ENCODE measurements at places on chromosomes 7 and 10.

- DNase-seq: no peak
Observed at GRCh38 chr7:35781767-35782515, 18.9 kb upstream of the SEPTIN7 start.

DNA sequence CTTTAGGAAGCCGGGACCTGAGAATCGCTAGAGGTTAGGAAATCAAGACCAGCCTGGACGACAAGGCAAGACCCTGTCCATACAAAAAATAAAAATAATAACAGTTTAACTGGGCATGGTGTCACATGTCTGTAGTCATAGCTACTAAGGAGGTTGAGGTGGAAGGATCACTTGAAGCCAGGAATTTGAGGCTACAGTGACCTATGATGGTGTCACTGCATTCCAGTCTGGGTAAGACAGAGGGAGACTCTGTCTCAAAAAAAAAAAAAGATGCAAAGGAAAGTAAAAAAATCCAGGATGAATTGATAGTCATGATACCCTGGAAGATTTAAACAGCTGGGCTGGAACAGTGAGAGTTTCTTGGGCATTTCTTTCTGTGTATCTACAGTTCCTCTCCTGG, 463.2 kb downstream of the GALNT17 start:
- no peak for DNase-seq

- DNase-seq: no peak
Observed at GRCh38 chr7:37532636-37533035, 84.0 kb upstream of the ELMO1 start.

GRCh38 chr7:14960721-14961120, 58.2 kb upstream of the DGKB start:
- DNase-seq: no peak

- peak; percentile 91 for DNase-seq
Observed at GRCh38 chr10:110357252-110357780, 52.6 kb upstream of the SMNDC1 start.

Measured in non-pigmented ciliary epithelial cell (primary cell).